ENCODE measurements at places on chromosomes 7 and 10.

DNA sequence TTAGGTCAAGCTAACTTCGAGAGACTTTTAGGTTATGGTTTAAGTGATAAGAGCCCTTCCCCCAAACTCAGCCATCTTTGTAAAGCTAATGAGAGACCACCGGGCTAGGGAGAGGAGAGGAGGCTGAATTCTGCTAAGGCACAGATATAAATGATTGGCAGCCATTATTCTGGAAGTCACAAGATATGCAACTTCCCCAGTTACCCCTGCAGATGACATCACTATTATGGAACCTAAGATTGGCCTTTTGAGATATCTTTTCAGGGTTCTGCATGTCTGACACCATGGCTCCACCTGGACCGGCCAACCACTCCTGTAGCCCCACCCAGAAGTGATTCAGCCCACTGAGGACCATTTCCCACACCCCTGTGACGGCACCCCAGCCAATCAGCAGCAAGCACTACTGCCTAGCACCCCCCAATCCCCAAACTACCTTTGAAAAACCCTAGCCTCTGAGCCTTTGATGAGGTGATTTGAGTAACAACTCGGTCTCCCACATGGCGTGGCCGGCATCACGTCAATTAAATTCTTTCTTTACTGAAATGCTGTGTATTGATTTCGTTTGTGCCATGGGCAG, 14.4 kb downstream of the VIPR2 start:
- no peak for DNase-seq

DNA sequence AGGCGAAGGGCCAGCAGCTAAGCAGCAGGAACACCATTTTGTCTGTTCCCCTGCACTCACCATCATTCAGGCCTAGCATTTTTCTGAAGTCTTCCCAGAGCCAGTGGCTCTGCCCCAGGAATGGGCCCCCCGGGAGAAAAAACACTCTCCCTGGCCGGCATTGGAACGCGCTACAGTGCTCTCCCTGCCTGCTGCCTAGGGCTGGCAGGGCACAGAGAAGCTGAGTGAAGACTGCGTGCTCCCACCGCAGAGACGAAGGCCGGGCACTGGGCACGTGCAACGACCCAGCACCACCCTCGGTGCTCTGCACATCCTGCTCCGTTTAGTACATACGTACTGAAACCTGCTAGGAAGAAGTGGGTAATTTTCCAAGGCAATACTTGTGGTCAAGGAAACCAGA, 34.4 kb downstream of the HSPA12A start:
- no peak for DNase-seq

- no peak for DNase-seq
Observed at GRCh38 chr7:87159538-87159937, 7.3 kb downstream of the DMTF1 start.

DNA sequence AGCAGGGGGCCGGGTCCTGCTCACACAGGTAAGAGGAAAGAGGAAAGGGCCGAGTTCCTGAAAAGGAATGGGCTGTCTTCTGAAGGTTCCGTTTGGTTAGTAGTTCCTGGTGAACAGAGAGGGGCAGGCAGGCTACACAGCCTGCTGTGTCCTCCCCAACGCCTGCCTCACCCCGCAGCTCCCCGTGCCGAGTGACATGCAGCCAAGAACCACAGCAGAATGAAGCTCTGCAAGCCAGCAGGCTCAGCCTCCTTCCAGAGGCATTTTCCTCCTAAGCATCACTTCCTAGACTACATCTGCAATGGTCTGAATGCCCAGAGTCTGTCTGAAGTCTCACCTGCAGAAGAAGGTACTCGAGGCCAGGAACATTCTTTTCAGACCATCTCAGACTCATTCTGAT, 202.4 kb upstream of the TCERG1L start:
- DNase-seq = no peak

- no peak for DNase-seq
Observed at GRCh38 chr7:81691199-81691821, 78.5 kb downstream of the HGF start.

GRCh38 chr7:41925946-41926345, 223.1 kb upstream of the INHBA start:
- DNase-seq = no peak

DNA sequence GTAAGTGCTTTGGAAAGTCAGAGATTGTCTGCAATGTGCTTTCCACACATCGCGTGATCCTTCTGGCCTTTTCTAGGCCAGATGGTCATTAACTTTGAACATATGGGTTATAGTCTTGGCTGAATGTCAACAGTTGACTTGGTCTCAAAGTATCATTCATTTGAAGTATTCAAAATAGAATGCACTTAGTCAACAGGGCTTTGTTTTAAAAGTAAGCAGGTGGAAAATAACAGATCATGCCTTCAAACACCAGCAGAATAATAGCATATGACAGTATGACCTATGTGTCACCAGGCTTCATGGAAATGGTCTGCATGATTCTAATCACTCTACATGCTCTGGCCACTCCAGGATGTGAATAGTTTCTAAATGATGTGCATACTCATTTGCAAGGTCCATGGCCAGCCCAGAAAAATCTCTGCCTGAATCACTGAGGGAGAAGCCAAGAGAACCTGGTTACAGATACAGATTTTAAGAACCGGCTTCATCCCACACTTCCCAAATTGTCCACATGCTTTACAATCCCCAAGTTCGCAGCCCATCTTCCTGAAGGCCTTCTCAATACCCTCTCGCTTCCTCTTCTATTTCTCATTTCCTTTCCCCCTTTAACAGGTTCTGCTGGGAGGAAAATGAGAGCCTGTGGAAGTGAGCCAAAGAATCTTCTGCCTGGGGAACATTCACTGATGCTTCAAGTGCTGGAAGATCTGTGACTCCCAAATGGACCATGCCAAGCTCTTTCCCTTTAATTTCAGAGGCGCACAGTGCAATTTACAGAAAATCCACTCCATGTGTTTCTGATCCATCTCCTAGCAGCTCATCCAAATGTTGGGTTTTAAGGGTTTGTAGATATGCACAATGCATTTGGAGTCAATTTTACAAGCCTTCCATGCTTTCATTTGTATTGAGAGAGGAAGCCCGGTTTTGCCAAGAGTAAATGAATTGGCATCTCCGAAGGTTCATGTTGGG, 122.8 kb upstream of the GDF10 start:
- no peak for DNase-seq
